NCI-H1105 (cell line): ENCODE measurements at places on chromosomes 2 and 18.

- DNase-seq, result no peak
Observed at GRCh38 chr2:178419123-178419522, 31.9 kb downstream of the PRKRA start.

- DNase-seq, result no peak
Observed at GRCh38 chr2:205811387-205811786, 129.1 kb downstream of the NRP2 start.

GRCh38 chr2:71001981-71002570 is 7.4 kb upstream of the TEX261 start:
- DNase-seq, result no peak

DNA sequence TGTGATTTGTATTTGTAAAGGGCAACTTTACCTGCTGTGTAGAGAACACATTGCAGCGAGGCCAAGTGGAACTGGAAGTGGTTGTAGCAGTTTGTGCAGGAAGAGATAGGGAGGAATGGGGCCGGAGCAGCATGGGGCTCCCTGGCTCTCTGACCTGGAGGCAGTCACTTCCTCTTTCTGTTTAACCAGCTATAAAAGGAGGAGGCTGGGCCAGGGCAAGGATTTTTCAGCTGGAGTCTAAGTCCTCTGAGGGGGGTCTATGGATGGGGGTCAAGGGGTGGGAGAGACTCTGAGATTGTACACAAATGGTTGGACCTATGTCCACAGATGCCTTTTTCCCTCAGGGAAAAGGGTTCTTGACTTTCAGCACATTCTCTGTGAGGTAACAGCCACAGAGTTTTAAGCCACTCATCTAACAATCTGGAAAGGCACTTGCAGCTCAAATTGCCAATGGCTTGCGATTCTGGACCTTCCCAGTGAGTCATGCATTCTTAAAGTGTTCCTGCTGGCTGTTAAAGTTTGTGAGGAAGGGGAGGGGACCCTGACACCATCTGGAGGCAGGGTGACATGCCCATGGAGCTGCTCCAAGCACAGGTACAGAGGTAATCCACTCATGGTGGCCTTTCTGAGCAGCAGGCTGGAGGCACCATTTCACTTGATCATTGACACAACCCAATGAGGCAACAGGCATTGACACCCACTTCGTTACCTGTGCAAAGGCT is 347.0 kb downstream of the CYRIA start:
- no peak for DNase-seq

DNA sequence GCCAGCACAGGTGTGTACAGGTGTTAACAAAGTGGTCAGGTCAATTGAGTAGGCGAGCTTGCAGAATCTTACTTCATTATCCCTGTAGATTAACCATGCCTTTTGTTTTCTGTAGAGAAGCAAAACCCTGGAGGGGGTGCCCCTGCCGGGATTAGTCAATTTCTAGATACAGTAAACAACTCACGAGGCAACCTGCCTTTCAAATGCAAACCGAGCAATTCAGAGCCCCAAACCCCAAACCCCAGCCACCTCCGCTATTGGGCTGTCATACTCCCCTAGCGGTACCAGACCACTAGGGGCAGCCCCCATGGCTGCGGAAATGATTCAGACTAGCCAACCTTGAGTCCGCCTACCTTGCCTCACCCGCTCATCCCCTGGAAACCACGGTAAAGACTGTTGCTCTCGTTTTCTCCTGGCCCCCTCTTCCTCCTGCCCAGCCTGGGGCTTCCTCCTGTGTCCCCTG is 61.4 kb upstream of the KIF5C start:
- DNase-seq, result no peak

GRCh38 chr2:12797815-12798214 is 81.1 kb downstream of the TRIB2 start:
- no peak for DNase-seq

DNA sequence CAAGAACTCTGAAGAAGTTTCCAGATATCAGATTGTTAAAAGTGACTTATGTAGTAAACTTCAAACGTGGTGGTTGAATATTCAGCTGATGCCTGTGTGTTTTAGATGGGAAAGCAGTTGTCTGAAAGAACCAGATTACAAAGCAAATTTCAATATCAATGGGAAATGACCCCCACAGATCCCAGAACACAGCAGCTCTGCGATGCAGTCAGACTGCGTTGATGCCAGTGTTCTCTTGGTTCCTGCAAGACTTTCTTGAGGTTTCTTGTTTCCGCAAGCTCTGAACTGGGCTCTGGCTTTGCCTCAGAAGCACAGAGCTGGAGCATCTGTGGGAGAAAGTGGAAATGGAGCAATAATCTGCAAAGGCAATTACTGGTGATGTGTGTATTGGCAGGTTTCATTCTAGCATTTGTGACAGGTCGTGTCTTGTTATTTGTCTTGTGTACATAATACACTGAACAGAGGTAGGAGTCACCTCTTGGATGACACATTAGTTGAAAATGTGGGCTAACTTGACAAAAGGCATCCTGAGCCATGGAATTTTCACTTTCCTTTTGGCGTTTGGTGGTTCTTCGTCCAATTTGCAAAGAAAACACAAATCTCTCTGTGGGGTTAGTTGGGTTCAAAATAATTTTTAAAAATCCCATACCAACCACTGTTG is 10.8 kb upstream of the LYPD6B start:
- no peak for DNase-seq

DNA sequence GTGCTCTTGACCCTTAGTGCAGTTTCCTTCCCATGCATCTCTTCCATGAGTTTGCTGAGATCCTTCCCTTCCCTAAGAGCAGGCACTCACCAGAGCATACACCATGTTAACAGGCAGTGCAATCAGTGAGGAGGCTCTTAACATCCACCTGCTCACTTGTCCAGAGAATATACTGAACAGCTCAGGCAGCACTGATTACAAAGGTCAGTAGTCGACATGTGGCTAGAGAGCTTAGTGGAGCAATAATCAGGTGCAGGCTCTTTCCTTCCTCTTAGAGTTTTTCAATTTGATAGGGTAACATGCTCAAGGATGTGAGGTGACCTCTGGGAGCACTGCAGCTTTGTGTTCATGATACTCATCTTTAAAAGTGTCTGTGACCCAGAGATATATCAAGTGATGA is 144.1 kb upstream of the SETBP1 start:
- no peak for DNase-seq

- DNase-seq, result no peak
Observed at GRCh38 chr2:18232731-18233438, 327.6 kb downstream of the RDH14 start.

DNA sequence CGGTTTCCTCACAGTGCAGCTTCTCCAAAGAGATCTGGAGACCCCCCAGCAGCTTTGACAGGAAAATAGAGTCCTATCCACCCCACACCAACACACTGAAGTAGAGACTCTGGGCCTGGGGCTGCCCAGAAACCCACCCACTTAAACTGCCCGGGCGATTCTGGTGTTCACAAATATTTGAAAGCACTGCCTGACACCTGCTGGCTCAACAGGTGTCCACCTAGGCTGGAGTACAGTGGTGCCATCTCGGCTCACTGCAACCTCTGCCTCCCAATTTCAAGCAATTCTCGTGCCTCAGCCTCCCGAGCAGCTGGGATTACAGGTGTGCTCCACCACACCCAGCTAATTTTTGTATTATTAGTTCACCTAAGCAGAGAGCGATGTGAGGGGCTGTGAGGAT is 5.3 kb downstream of the STEAP3 start:
- DNase-seq, result no peak

GRCh38 chr18:38459131-38459994 is 893.8 kb upstream of the CELF4 start:
- DNase-seq, result no peak
